ENCODE measurements at places on chromosomes 6 and 20. TPM values are rescaled to one million over a fixed set of nuclear protein-coding genes. Genes with fewer than 3 reads are reported as not detected.

- no peak for DNase-seq
These were observed 76.9 kb downstream of the HFE start for GRCh38 chr6:26164120-26164505.

DNA sequence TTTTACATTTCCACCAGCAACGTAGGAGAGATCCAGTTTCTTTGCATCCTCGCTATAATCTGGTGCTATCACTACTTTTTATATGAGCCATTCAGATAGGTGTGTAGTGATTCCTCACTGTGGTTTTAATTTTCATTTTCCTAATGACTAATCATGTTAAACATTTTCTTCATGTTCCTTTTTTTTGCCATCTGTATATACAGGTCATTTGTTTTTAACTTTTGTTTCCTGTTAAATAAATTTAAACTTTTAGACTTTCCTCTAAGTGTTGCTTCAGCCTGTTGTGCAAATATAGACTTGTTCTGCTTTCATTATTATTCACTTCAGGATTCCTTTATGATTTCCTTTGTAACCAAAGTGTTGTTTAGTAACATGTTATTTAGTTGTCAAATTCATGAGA is 697.4 kb downstream of the PTPRT start:
- no peak for DNase-seq

DNA sequence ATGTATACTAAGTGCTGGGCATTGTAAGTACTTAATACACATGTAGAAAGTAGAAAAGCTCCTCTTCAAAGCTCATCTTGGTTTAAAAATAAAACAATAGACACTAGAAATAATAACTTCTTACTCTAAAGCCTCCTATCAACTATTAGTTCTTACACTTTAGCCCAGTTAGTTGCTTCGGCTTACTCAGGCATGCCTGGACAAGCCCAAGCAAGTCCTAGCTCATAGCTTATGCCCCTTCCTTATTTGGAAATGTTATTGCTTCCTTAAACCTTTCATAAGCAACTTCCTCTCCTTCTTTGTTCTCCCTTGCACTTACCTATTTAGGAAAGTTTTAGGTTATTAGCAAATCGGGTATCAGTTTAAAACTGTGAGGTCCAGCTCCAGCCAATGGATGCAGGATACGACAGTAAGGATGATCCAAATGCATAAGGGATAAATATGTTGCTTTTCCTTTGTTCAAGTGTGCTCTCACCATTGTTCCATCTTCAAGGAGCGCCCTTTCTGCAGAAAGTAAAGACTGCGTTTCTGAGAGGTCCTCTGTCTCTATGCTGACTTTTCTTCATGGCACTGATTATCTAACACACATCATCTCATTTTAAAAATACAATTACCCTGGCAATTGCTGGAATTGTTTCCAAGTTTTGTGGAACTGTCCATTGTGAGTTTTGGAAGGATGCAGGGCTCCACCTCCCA is 12.3 kb downstream of the TMEM30A start:
- no peak for DNase-seq

DNA sequence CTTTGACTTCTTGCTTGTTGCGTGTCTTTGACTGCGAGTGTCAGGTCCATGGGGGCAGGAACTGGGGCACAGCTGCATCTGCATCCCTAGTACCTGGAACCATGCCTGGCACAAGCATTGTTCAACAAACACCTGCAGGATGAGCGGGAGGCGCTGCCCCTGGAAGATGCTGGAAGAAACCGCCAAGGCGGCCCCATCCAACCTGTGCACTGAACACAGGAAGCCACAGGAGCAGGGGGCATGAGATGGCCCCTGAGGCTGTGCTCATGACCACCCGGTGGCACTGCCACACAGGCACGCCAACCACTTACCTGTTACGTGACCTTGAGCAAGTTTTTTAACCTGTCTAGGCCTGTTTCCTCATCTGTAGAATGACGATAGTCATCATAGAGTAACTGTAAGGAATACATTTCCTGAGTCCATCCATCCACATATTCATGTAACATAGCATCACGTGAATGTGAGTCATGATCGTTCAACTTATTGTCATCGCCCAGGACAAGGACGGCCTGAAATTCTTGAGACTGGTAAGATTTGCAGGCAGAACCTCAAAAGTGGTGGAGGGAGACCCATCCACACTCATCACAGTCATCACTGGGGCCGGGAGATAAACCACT is 374.2 kb downstream of the PREX1 start:
- no peak for DNase-seq

GRCh38 chr6:54614499-54615195 is 231.9 kb upstream of the FAM83B start:
- DNase-seq: no peak

Gene SCRT2
- total RNA-seq: not detected
